Left hindlimb (tissue), 1 donor: ENCODE measurements at places on chromosomes 1 and 21.

DNA sequence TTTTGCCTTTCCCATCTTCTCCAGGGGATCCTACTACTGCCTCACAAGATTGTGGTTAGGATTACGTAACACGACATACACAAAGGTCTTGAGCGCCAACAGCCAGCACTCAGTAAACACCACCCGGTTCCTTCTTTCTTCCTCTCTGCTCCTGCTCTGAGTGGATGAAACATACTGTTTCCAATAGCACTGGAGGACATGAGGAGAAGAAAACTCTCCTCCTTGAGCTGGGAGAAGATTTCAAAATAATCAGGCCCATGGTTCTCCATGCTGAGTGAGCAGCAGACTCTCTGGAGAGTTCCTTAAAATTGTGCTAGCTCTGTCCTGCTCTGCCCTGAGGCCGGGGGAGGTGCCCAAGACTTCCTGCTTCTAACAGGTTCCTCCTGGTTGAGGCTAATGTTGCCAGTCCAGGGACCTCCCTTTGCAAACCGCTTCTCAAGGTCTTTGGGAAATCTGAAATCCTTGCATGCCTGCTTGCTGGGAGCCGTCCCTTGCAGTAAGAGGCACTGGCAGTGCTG, 29.4 kb upstream of the MX1 start:
- DNase-seq = no peak

GRCh38 chr1:165117482-165117881, 239.0 kb downstream of the LMX1A start:
- DNase-seq = no peak

GRCh38 chr1:59994302-59995198, 68.0 kb upstream of the CYP2J2 start:
- peak; percentile 61 for DNase-seq

DNA sequence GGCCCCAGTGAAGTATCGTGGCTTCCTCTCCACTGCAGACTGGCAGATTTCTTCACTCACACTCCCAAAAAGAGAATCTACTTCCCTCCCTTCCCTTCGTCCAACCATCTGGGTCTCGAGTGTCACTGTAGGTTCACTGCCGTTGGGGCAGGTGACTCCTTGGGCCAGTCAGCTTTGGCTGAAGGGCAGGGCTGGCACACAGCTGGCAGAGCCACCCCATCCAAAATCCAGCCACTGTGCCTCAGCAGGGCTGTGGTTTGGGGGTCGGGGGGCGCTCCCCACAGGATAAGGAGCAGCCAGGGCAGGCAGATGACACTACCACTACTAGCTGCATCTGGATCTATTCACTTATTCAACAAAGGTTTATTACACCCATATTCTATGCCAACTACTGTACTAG, 9.8 kb downstream of the PINK1 start:
- no peak for DNase-seq

DNA sequence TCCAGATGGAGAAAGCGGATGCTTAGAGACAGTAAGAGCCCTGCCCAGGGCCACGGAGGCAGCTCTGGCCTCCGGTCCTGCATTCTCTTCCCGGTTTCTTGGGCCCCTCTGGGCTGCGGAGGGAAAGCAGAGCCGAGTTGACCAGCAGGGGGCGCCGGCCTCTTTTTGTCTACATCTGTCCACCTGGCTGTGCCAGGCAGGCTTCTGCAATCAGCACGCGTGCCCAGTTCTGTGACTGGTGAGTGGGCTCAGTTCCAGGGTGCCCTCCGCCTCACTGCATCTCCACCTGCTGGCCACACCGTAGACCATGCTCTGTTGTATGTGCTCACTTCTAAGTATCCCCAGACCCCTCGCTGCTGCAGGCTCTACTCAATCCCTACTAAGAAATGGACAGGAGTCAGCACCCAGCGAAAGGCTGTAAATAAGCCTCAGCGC, 6.7 kb upstream of the HUNK start:
- peak; percentile 84 for DNase-seq

DNA sequence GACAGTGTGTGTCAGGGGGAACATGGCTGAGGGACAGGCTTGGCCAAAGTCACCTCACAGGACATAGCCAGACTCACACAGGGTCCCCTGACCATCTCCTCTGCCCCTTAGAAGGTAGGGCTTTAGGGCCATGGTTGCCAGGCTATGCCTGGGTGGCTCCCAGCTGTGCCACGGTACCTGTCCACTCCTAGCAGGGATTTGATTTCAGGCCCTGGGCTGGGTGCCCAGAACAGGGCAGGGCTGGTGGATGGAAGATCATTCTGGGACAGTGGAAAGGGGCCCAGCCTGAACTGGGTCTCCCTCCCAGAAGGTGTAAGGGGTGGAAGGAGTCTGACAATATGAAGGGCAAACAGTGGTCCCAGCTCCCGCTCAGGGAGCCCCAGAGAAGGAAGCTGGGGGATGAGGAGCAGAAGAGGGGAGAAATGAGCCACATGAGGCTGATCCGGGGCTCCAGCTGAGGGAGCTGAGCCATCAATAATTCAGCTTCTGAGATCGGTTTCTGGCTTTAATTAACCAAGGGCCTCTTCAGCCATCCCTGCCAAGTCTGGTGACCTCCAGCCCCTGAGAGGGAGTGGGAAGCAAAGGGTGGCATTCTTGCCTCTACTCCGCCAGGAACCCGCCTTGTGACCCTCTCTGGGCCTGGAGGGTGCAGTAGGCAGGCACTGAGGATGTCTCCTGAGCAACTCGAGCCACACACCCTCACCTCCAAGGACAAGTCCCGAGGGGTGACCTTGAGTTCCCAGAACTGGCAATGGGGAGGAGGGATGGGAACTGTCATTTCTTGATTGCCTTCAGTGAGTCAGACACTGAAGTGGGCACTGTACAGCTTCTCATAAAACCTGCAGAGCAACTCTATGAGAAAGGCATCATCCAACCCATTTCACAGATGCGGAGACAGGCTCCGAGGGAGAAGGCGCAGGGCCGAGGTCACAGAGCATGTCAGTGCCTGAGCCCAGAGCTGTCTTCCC, 2.1 kb downstream of the CD164L2 start:
- DNase-seq = no peak

DNA sequence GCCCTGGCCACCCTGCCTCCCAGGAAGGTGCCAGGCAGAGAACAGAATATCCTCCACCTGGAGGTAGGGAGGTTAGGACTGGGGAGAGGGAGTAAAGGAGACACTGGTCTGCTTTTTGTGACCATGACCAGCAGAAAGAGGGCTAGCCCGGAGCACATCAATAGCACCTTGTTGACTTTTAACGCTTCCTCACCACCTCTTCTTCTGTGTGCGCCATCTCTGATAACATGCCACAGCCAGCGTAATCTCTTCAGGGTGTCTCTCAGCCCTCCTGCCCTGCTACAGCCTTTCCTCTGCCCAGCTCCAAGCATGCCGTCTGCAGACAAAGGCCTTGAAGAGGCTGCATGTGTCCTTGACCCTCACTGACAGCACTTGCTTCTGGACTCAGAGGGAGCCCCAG, 50.9 kb upstream of the GJA5 start:
- DNase-seq = no peak

- DNase-seq = no peak
Measured at GRCh38 chr1:47208374-47208850, 18.6 kb upstream of the PDZK1IP1 start.

- no peak for DNase-seq
Measured at GRCh38 chr1:221620437-221621384, 121.2 kb downstream of the DUSP10 start.

DNA sequence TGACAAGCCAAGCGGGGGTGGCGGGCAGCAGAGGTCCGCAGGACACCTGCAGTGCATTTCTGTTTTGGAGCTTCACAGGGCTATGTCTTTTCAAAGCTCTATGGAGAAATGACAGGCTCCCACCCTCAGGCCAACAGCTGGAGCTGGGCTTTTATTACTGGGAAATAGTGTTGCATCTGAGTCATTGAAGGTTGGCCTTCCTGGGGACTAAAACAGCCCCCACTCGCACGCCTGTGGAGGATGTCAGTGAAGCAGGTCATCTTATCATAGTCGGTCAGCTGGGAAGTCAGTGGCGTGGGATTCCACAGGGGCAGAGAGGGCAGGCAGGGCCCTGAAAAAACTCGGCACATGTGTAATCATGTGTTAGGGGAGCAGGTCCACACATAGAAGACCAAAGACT, 55.3 kb downstream of the NTPCR start:
- DNase-seq = no peak

GRCh38 chr1:160726114-160726497, 12.9 kb upstream of the SLAMF7 start:
- no peak for DNase-seq

DNA sequence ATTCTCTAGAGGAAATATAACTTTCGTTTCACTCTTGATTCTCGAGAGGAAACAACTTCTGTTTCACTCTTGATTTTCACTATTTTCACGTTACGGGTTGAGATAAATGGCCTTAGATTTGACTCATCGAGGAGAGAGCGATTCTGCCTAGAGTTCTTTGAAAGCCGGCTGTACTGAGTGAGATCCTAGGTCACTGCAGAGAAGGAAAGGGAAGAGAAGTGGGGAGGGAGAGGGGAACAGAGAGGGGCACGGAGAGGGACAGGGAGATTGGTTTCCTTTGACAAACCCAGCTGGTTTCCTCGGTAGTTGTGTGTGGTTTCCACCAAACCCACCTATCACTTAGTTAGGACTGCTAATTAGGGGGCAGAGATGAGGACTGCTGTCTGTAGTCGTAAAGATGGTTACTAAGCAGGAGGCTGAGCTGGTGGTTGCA, 21.6 kb upstream of the GPR137B start:
- no peak for DNase-seq

DNA sequence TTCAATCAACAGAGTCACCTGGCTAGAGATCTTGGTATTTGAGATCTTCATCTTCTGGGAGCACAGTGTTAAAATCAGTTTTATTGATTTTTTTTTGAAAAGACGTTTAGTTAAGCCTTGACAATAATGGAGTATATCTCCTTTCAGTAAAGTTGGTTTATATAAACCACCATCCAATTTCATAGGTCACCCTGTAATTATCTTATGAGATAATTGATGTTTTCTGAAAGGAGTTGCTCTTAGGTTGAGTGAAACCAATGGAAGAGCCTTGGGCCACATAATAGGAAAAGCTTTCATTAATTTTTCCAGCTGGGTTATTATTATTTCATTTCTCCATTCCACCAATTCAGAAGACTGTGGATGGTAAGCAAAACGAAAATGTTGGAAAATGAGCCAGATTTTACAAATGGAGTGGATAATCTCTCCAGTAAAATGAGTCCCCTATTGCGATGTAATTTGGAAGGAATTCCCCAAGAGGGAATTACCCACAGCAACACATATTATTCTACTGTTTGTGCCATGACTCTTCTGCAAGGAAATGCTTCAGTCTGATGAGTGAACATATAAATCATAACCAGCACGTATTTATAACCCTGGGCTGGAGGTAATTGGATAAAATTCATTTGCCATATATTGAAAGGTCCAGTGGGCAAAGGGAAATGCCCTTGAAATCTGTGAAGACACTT, 46.2 kb upstream of the TINAGL1 start:
- no peak for DNase-seq

DNA sequence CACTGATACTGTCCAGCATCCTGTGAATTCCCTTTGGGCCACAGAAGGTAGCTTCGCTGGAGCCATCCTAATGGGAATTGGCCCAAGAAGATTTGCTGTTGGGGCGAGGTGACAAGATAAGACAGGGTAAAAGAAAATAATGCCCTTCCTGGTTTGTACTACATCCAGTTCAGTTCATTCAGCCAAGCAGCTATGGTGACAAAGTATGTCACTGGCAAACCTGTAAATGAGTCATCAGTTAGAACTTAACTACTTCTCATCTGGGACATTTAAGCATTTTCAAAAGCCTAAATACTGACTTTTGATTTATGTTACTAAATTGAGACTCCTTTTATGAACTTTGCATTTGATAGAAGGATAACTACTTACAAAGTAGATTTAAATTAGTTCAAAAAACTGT, 54.2 kb downstream of the WDR64 start:
- no peak for DNase-seq

GRCh38 chr1:227070638-227071285, 130.7 kb downstream of the COQ8A start:
- no peak for DNase-seq

DNA sequence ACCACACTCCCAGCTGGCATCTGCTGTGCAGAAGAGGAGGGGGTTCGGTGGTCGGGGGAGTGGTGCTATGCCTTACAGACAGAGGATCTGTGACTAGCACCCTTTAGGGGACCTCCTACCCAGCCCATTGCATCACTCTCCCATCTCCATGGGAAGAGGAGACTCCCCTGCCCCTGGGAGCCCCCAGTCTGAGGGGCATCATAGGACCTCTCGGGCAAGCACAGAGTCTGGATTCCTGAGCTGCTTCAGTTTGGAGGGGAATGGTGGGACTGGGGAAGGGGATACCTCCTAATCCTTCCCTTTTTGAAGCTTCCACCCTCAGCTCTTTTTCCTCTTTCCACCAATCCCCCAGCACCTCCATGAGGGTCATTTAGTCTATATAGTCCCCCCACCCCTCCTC, 1.4 kb downstream of the INSRR start:
- DNase-seq = no peak

DNA sequence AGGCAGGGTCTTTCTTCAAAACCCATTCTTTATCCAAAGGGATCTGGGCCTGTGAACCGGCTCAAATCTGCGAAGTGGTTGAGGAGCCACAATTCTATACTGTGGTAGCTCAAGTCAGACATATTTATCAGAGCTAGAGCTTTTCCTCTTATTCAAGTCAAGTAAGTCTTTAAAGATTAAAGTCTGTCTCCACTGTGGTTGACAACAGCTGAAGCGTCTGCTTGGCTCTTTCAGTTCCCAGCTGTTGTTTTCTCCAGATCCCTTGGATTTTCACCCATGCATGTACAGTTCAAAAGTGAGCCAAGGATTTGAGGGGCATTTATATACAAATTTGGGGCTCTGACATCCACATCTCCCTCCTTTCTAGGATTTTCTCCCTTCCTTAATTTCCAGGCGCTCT, 66.9 kb downstream of the C1orf185 start:
- no peak for DNase-seq

DNA sequence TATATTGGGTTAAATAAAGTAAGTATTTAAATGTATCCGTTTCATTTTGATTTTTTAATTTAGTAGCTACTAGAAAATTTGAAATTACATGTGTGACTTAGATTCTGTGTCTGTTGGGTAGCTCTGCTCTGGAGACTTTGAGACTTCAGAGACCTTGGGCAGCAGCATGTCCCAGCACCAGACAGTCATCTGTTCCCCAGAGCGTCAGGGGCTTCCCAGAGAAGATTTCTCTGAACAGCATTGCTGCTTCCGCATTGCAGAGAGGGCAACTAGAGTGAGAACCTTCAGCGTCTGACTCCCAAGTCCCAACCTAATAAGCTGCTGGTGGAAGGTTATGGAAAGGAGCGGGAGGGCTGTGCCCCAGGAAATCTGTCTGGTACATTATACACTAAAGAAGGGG, 6.6 kb downstream of the LINGO4 start:
- DNase-seq = no peak

DNA sequence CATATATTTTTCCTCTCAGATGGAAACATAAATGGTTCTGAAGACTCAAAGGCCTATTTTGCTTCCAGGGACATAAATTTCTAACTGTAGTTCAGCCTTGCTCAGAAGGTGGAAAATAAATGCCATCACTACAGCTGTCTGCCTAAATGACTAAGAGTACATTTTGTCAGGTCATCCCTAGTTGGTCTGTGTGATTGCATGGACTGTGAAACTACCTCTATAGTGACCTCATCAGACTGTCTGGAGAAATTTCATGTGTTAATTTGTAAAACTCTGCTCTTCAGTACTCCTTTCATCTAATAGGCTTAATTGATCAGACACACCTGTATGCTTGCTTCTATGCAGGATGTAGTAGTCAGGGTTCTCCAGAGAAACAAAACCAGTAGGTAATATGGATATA, 886.9 kb downstream of the AMY1C start:
- DNase-seq = no peak

GRCh38 chr1:192561301-192561700, 14.3 kb upstream of the RGS1 start:
- no peak for DNase-seq

- no peak for DNase-seq
Measured at GRCh38 chr1:161127649-161128048, 4.8 kb downstream of the DEDD start.
